ENCODE measurements at places on chromosomes 3 and 15.

GRCh38 chr3:181974198-181974597, 262.5 kb downstream of the SOX2 start:
- H3K4me1 ChIP-seq: no peaks in the 10 kb centered on the region
- no peak overlapping the region for H3K27ac ChIP-seq
- H3K27me3 ChIP-seq: no peaks in the 10 kb centered on the region

- no peak overlapping the region for H3K27ac ChIP-seq
- no peaks in the 10 kb centered on the region for H3K4me1 ChIP-seq
- no peak for DNase-seq
- H3K4me3 ChIP-seq: no peak overlapping the region
Measured at GRCh38 chr3:169980055-169980454, 13.4 kb downstream of the SEC62 start.

DNA sequence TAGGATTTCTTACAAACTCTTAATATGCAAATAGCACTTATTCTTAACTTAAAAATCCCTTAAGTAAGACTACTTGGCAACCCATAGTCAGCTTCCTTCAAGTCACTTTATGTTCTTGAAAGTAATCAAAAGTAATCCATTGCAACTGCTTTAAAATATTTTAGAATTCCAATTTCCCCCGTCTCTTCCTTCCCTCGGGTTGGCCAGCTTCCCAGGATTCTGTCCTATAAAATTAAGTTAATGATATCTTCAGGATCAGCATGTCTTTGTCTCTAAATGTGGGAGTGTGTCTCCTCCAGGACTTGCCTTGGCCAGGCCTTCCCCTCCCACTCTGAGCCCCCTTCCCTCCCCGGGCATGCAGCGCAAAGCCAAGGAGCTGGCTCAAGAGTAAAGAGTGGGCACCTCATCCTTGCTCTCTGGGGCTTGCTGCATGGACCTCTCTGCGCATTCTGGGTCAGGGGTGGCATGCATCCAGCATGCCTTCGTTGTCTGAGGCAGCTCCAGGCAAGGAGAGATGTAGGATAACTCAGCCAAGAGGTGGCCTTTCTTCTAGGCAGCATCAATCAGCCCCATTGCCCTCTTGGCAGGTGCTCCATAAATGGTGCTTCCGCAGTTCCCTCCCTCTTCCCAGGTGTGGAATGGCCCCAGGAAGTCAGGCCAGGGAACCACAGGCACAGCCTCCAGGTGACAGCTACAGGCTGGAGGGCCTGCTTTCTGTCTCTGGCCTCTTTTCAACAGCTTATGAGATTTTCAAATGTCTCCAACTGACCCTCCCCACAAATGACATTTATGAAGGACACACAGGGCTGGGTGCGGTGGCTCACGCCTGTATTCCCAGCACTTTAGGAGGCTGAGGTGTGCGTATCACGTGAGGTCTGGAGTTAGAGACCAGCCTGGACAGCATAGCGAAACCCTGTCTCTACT, 108.7 kb upstream of the ALDH1A3 start:
- no peaks in the 10 kb centered on the region for H3K36me3 ChIP-seq
- no peak for DNase-seq
- H3K27me3 ChIP-seq: no peaks in the 10 kb centered on the region
- no peak overlapping the region for H3K27ac ChIP-seq
- no peak overlapping the region for H3K4me3 ChIP-seq

GRCh38 chr3:194332858-194333211, 18.3 kb downstream of the CPN2 start:
- no peaks in the 10 kb centered on the region for H3K36me3 ChIP-seq
- peaks cover 13% of the 10 kb centered on the region for H3K27me3 ChIP-seq
- peaks cover 11% of the 10 kb centered on the region for H3K4me1 ChIP-seq
- no peak overlapping the region for H3K27ac ChIP-seq

- peak overlapping the region; percentile 79 for H3K27ac ChIP-seq
- no peaks in the 10 kb centered on the region for H3K4me1 ChIP-seq
- H3K4me3 ChIP-seq: no peak overlapping the region
- peaks cover 14% of the 10 kb centered on the region for H3K36me3 ChIP-seq
Measured at GRCh38 chr15:49270541-49271421, 100.7 kb downstream of the GALK2 start.

GRCh38 chr3:50320853-50321335, 1.7 kb downstream of the HYAL2 start:
- no peaks in the 10 kb centered on the region for H3K27me3 ChIP-seq
- peaks cover 50% of the 10 kb centered on the region for H3K36me3 ChIP-seq
- H3K27ac ChIP-seq: peak overlapping the region; percentile 99
- peaks cover 46% of the 10 kb centered on the region for H3K4me1 ChIP-seq
- DNase-seq: peak; percentile 66

- H3K36me3 ChIP-seq: no peaks in the 10 kb centered on the region
- H3K4me1 ChIP-seq: no peaks in the 10 kb centered on the region
- no peak for DNase-seq
- no peak overlapping the region for H3K27ac ChIP-seq
- H3K4me3 ChIP-seq: no peak overlapping the region
Measured at GRCh38 chr15:86491118-86491517, 411.4 kb downstream of the AGBL1 start.

- H3K36me3 ChIP-seq: no peaks in the 10 kb centered on the region
- no peaks in the 10 kb centered on the region for H3K4me1 ChIP-seq
- no peaks in the 10 kb centered on the region for H3K27me3 ChIP-seq
- H3K4me3 ChIP-seq: no peak overlapping the region
Measured at GRCh38 chr3:157559401-157559800, 56.2 kb upstream of the VEPH1 start.

- H3K27me3 ChIP-seq: no peaks in the 10 kb centered on the region
- H3K36me3 ChIP-seq: no peaks in the 10 kb centered on the region
Measured at GRCh38 chr3:60080648-60081047, 1030.8 kb upstream of the CFAP20DC start.

DNA sequence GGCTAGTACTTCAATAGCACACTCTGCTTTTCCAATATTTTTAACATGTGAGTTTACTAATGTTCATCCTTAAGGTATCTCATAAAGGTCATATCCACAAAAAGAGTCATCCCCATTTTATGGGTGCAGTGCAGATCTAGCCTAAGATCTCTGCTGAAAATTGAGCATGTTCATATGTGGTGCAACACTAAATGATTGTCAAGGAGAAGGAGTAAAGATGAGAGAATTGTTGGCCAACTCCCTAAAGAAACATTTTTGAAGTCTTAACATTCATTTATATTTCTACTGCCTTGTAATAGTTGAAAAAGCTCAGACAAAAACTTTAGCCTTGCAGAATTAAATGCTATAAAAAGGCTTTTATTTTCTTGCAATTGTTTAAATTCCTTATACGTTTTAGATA, 1159.6 kb downstream of the TBL1XR1 start:
- H3K4me3 ChIP-seq: no peak overlapping the region
- H3K27ac ChIP-seq: no peak overlapping the region
- DNase-seq: no peak
- no peaks in the 10 kb centered on the region for H3K36me3 ChIP-seq
- H3K4me1 ChIP-seq: no peaks in the 10 kb centered on the region
- no peaks in the 10 kb centered on the region for H3K27me3 ChIP-seq

DNA sequence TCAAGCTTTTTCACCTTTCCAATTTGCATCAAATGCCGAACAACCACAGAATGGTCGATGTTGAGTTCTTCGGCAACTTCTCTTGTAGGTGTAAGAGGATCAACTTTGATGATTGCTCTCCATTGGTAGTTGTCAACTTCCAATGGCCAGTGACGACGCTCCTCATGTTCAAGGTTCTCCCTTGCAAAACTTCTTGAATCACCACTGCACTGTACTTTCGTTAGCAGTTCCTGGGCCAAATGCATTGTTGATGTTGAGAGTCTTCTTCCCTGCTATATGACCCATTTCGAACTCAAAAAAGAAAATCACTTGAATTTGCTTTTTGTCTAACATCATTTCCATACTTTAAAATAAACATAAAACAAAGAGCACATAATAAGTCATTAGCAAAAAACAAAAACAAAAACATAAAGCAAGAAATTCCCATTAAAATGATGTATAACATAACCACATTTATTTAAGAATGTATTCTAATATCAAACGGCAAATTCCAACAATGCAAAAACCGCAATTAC, 71.2 kb upstream of the AP4E1 start:
- H3K4me3 ChIP-seq: no peak overlapping the region
- no peak overlapping the region for H3K27ac ChIP-seq
- no peaks in the 10 kb centered on the region for H3K36me3 ChIP-seq
- H3K27me3 ChIP-seq: no peaks in the 10 kb centered on the region

DNA sequence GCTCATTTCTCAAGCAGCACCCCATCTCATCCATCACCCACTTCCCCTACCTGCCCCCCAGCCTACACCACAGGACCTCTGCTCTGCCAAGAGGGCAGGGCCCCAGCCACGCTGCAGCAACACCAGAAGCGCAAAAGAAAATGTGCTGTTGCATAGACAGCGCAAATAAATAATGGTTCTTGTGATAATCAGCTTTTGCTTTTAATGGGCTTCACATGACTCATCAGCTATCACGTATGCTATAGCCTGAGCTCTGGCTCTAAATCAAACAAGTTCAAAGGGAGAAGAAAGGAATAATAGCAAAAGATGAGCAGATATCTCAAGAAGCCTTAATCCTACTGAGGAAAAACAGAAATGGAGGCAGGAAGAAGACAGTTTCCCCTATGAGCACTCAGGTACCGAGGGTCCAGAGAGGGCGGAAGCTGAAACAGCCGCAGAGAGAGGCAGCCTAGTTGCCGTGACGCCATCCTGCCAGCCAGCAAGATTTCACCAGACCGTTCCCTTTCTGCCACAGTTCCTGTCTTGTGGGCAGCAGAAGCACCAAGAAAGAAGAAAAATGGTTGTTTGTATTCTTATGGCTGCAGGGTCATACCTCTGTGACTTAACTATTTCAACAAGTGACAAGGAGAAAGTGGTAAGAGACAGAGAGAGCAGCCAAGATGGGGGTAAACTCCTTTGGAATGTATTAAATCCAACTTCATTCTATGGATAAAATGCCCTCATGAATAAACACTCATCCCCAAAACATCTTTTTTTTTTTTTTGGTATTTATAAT, 22.0 kb downstream of the RAB27A start:
- no peak overlapping the region for H3K27ac ChIP-seq
- no peaks in the 10 kb centered on the region for H3K4me1 ChIP-seq
- H3K27me3 ChIP-seq: no peaks in the 10 kb centered on the region
- peak; percentile 20 for DNase-seq
- no peak overlapping the region for H3K4me3 ChIP-seq
- no peaks in the 10 kb centered on the region for H3K36me3 ChIP-seq

GRCh38 chr15:88201207-88201606, 55.3 kb downstream of the NTRK3 start:
- no peaks in the 10 kb centered on the region for H3K27me3 ChIP-seq
- DNase-seq: no peak
- no peaks in the 10 kb centered on the region for H3K36me3 ChIP-seq
- H3K4me1 ChIP-seq: no peaks in the 10 kb centered on the region
- H3K27ac ChIP-seq: no peak overlapping the region

DNA sequence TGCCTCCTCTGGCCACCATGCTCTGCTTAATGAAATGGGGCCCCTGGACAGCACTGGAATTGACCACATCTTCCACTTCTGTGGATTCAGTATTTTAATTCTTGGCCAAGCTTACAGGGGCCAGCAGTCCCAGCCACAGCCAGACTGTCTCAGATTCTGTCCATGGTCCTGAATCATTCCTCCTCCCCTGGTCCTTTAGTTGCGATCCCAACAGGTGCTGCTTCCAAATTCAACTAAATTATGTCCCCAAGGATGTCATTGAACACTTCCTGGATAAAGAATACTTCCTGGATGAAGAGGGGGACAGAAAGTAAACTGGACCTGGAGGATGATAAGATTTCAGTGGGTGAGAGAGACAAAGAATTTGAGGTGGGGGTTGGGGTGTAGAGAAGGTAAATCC, 111.1 kb upstream of the FOXB1 start:
- no peak overlapping the region for H3K4me3 ChIP-seq
- no peaks in the 10 kb centered on the region for H3K27me3 ChIP-seq
- no peaks in the 10 kb centered on the region for H3K4me1 ChIP-seq

GRCh38 chr3:40741729-40742128, 217.0 kb downstream of the ZNF621 start:
- H3K4me3 ChIP-seq: no peak overlapping the region
- no peak overlapping the region for H3K27ac ChIP-seq
- DNase-seq: peak; percentile 42
- no peaks in the 10 kb centered on the region for H3K27me3 ChIP-seq
- H3K36me3 ChIP-seq: no peaks in the 10 kb centered on the region

Data from tibial nerve (tissue), 4 donors.